ENCODE measurements at places on chromosomes 5 and 9. TPM values are rescaled to one million over a fixed set of nuclear protein-coding genes. Genes with fewer than 3 reads are reported as not detected.

The CARTPT gene
- total RNA-seq, result not detected

The PCAT7 gene
- not detected for total RNA-seq

The COL27A1 gene
- total RNA-seq, result 7.0 TPM

The CFAP90 gene
- not detected for total RNA-seq

The IRX4 gene
- total RNA-seq, result not detected

The TAS2R1 gene
- not detected for total RNA-seq

The LIFR gene
- total RNA-seq, result not detected

The PCDHGB1 gene
- total RNA-seq, result not detected

The SPINK7 gene
- not detected for total RNA-seq

The INSL4 gene
- not detected for total RNA-seq

The BSPRY gene
- 7.7 TPM for total RNA-seq

The CKMT2 gene
- total RNA-seq, result not detected

The FGFR4 gene
- total RNA-seq, result 1.3 TPM

The IFT74 gene
- total RNA-seq, result 7.9 TPM

The GRXCR2 gene
- not detected for total RNA-seq

The ANKRD18A gene
- total RNA-seq, result 6.1 TPM

The MYORG gene
- total RNA-seq, result 2.0 TPM

The TRIM7 gene
- 1.6 TPM for total RNA-seq

The ARHGEF39 gene
- 30.4 TPM for total RNA-seq

The ADAMTSL2 gene
- 0.14 TPM for total RNA-seq

The MEIKIN gene
- 1.9 TPM for total RNA-seq

The ANKRD18B gene
- 0.57 TPM for total RNA-seq

The MUSK gene
- total RNA-seq, result not detected

The PCDHA4 gene
- total RNA-seq, result not detected

The PPP2R2B gene
- total RNA-seq, result not detected
